ENCODE measurements at places on chromosomes 16 and 17. TPM values are rescaled to one million over a fixed set of nuclear protein-coding genes. Genes with fewer than 3 reads are reported as not detected.

- no peak for DNase-seq
These were observed 14.4 kb downstream of the LRRC37B start for GRCh38 chr17:32021615-32021955.

GRCh38 chr16:73408716-73409115 is 360.8 kb upstream of the ZFHX3 start:
- no peak for DNase-seq

Gene PKMYT1
- 7.7 TPM for total RNA-seq

Gene PRSS36
- total RNA-seq, result 0.63 TPM

GRCh38 chr17:36592316-36592715 is 637 bp downstream of the DHRS11 start:
- DNase-seq, result peak; percentile 64

Gene KRT40
- 0.33 TPM for total RNA-seq

GRCh38 chr16:12600536-12601256 is 203.0 kb downstream of the CPPED1 start:
- no peak for DNase-seq

- DNase-seq, result no peak
These were observed 116.3 kb upstream of the IRX3 start for GRCh38 chr16:54402873-54403272.

Gene RGS11
- total RNA-seq, result 0.04 TPM

DNA sequence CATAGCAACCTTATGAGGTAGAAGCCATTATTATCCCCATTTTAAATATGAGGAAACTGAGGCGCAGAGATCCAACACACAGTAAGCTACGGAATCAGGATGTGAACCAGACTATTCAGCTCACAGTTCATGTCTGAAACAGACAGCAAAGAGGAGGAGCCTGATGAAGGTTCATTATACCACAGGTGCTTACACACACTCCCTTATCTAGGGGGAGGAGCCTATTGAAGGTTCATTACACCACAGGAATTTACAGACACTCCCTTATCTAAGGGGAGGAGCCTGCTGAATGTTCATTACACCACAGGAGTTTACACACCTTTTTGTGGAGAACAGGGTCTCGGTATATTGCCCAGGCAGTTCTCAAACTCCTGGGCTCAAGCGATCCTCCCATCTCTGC is 21.9 kb downstream of the C16orf95 start:
- peak; percentile 48 for DNase-seq

- no peak for DNase-seq
These were observed 301.7 kb upstream of the PMFBP1 start for GRCh38 chr16:72473631-72474030.

DNA sequence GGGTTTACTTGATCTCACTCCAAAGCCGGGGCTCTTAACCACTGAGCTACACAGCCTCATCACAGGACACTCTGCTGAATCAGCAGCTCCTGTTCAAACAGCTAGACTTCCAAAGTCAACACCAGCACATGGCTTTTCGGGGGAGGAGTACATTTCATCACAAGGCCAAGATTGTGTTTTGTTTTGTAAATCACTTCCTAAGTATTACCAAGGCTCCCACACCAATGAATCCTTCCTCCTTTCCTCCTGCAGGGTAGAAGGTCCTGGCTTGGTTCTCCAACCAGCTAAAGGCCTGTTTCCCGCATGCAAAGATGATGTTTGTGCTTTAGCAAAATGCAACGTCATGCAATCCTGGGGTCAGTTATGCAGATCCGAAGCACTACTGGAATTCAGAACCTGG is 152.5 kb downstream of the XYLT1 start:
- DNase-seq, result peak; percentile 40

DNA sequence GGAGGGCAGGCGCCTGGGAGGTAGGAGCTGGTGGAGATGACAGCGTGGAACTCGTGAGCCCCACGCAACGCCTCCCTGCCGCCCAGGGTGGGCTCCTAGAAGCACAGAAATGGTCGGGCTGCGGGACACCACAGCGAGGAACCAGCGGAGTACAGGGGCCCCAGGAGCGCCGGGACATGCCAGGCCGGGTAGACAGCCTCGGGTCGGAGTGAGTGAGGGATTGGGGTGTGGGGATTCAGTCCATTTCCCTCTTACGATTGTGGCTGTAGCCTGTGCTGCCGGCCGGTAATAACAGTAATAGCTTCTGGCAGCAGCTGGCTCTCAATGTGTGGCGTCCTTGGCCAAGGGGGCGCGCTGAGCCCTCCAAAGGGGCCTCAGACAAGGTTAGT is 12.2 kb upstream of the CES3 start:
- no peak for DNase-seq

Gene TBX21
- total RNA-seq, result not detected

DNA sequence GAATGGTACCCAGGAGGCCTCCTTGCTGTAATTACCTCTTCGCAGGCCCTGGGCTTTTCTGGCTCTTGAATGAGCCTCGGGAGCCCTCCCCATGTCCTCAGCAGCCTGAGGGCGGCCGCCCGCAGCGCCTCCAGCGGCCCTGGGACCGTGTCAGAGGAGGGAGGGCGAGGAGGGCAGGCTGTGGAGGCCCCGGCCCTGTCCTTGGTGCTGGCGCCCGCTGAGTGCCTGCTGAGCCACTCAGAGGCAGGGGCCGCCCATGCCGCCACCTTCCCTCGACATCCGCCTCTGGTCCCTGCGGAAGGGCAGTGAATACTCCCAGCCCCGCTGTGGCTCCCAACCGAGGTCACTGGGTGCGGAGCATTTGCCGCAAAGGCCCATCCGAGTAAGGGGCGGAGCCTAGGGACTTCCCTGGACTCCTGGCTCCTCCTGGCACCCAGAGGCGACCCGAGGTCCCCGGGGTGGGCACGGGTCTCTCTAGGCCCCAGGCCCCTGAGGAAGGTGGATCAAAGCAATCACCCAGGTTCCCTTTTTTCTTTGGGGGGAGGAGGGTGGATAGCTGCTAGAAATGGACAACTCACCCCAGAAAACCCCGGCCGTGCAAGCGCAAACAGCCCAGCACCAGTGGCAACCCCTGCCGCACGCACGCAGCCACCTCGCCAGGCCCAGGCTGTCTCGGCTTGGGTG is 2.8 kb downstream of the RBFOX3 start:
- peak; percentile 84 for DNase-seq

- peak; percentile 39 for DNase-seq
These were observed 91.8 kb downstream of the FOXL1 start for GRCh38 chr16:86669937-86670749.

DNA sequence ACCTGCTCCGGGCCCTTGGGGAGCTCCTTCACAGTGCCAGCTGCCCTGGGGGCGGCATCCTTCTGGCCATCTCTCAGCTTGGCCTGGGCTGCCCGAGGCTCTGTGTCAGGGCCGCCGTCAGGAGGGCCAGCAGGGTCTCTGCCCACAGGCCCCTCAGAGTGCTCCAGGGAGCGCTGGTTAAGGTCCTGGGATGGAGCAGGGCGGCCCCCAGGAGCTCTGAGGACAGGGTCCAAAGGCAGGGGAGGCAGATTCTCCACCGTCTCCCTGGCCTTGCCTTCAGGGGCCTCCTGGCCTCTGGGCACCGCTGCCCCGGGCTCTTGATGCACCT is 7.2 kb downstream of the NDUFAF8 start:
- no peak for DNase-seq

DNA sequence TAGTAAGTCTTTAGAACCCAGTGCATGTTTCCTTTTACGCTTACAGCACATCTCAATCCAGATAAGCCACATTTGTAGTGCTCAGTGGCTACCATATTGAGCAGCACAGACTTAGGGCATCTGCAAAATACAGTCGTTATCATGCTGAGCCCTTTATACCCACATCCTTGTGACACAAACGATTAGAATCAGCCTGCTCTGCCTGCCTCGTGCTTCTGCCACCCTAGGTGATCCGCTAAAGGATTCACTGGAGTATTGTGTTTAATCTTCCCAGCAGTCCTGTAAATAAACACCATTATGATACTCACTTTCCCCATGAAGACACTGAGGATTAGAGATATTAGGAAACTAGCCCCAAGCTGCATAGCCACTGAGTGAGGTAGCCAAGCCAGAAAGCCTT is 51.3 kb upstream of the FA2H start:
- no peak for DNase-seq

DNA sequence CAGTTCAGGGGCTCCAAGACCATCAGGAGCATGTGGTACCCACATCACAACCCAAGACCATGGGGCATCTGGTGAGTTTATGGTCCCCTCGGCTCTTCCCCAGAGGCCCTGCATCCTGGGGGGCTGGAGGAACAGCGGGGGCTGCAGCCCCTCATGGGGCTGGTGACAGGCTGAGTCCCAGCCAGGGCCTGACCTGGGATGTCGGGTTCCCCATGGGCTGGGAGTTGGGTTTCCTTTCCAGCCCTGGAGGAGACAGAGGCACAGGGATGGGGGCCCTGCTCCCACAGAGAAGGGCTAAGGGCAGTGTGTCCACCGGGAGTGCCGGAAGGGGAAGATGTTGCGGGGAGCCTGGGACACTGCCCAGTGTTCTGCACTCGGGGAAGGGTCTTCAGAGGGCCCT is 82.4 kb downstream of the GOSR1 start:
- DNase-seq, result no peak
